ENCODE measurements at places on chromosomes 12 and 14.

GRCh38 chr12:69698769-69699540 is at the start of gene BEST3:
BEST3 (minus strand) TSS chr12:69699303; CDS start chr12:69697798, 1,505 bp downstream.
- no peak for DNase-seq

DNA sequence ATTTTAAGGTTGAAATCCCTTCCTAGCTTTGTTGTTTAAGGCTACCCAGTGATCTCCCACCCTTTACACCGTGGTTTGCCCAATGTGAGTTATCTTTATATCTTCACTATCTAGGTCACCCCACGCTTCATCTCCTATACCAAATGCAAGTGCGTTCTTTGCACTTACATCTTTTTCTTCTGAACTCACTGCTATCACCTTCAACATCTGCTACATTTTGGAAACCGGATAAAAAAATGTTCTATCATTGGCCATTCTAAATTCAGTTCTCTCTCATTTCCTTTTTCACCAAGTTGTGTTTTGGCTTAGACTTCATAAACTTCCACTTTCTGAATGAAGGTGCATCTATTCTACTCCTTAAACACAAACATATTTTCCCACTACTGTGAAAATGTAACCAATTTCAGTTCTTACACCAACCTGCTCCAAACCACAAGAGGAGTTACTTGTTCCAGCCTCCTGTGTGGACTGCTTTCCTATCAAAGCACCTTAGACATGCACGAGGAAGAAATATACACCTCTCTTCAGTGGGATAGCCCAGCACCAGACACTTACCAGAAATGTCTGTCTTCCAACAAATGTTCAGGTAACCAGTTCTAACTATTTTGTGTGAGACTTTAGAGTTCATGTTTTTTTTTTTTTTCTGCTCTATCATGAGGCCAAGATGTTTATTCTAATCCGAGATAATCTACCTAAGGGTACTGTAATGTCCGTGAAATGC is 21.9 kb downstream of the CLEC9A start:
- no peak for DNase-seq

DNA sequence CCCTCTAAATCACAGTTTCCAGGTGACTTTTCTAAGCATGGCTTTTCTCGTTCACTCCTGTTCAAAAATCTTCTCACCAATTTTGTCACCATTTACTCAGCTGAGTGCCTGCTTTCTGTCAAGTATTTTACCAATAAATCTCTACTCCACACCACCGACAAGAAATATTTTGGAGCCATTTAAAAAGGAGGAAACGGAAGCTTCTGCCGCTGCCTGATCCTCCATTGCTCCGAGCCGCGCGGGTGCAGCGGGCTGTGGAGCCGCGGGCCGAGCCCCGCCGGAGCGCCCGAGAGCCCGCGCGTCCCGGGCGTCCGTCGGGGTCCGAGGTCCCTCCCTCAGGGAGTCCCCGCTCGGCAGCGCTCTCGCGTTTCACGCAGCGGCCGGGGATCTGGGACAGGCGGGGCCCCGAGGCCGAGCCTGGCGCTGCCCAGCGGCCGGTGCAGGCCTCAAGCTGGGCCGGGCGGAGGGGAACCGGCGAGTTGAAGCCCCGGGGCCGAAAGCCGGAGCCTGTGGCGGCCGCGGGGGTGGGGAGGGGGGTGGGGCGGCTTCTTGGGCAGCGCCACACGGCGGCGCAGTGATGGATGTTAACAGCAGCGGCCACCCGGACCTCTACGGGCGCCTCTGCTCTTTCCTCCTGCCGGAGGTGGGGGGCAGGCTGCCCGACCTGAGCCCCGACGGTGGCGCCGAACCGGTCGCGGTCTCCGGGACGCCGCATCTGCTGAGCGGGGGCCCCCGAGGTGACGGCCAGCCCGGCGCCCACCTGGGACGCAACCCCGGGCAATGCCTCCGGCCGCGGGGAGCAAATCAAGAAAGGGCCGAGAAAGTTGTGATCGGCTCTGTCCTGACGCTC is 1.1 kb upstream of the HEBP1 start:
- no peak for DNase-seq

- DNase-seq = no peak
Measured at GRCh38 chr12:27355486-27355885, 22.9 kb downstream of the BMAL2 start.
